ENCODE measurements at places on chromosomes 5 and 9. TPM values are rescaled to one million over a fixed set of nuclear protein-coding genes. Genes with fewer than 3 reads are reported as not detected.

Gene CA9
- not detected for total RNA-seq

Gene RUSC2
- total RNA-seq = 166 TPM

GRCh38 chr5:176700239-176700847 lies 53.1 kb downstream of the TSPAN17 start:
- H3K36me3 ChIP-seq = no peaks in the 10 kb centered on the region
- peaks cover 12% of the 10 kb centered on the region for H3K27me3 ChIP-seq
- H3K4me3 ChIP-seq = no peak overlapping the region
- H3K4me1 ChIP-seq = no peaks in the 10 kb centered on the region
- H3K27ac ChIP-seq = no peak overlapping the region
- DNase-seq = no peak

Gene SYK
- 0.53 TPM for total RNA-seq

Gene PCDHA1
- not detected for total RNA-seq

DNA sequence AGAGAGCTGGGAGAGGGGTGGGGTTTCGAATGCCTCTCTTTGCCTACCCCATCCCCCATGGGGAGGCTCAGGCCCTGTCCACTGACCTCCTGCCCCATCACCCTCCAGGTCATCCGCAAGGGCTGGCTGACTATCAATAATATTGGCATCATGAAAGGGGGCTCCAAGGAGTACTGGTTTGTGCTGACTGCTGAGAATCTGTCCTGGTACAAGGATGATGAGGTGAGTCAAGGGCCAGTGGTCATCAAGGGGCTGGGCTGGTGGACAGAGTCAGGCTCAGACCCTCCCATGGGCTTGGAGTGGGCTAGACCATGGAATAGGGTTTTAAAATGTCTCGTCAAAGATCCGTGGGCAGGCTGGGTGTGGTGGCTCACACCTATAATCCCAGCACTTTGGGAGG lies 33.7 kb downstream of the GOLGA2 start:
- DNase-seq = no peak
- H3K36me3 ChIP-seq = no peaks in the 10 kb centered on the region
- H3K27ac ChIP-seq = peak overlapping the region; percentile 59

- no peaks in the 10 kb centered on the region for H3K27me3 ChIP-seq
- no peak for DNase-seq
- no peaks in the 10 kb centered on the region for H3K4me1 ChIP-seq
Observed at GRCh38 chr5:92678640-92679039, 902.4 kb downstream of the NR2F1-AS1 start.

- no peaks in the 10 kb centered on the region for H3K27me3 ChIP-seq
- peak overlapping the region; percentile 56 for H3K27ac ChIP-seq
- peaks cover 9% of the 10 kb centered on the region for H3K4me1 ChIP-seq
Observed at GRCh38 chr5:137737349-137738131, 1.7 kb upstream of the KLHL3 start.

- no peak for DNase-seq
- no peak overlapping the region for H3K27ac ChIP-seq
- no peaks in the 10 kb centered on the region for H3K4me1 ChIP-seq
- no peaks in the 10 kb centered on the region for H3K27me3 ChIP-seq
- no peak overlapping the region for H3K4me3 ChIP-seq
Observed at GRCh38 chr9:2879803-2880202, 35.9 kb upstream of the PUM3 start.

DNA sequence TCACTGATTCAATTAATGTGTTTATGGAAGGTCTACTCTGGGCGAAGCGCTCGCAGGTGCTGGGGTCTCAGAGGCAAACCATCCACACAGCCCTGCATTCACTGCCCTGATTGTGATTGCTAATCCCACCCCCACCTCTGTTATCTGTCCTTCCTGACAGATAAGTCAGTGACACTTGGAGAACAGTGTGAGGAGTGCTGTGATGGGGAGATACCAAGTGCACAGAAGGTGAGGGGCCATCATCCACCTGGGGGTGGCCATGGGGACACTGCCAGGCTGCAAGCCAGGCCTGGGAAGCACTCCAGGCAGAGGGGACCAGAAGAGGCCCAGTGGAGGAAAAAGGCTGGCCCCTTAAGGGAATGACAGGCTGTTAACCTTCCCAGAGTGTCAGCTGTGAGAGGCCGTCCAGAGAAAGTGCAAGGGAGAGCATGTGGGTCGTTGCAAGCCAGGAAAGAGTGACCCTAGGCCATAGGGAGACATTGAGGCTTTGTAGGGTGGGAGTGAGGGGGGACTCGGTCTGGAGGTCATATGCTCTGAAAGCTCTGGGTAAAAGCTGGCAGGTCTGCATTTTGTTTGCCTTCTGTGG lies 18.0 kb downstream of the IL9 start:
- DNase-seq = no peak
- H3K4me1 ChIP-seq = peaks cover 9% of the 10 kb centered on the region
- peak overlapping the region; percentile 49 for H3K27ac ChIP-seq
- H3K36me3 ChIP-seq = no peaks in the 10 kb centered on the region
- no peak overlapping the region for H3K4me3 ChIP-seq
- no peaks in the 10 kb centered on the region for H3K27me3 ChIP-seq

- H3K27ac ChIP-seq = no peak overlapping the region
- H3K27me3 ChIP-seq = no peaks in the 10 kb centered on the region
- H3K4me3 ChIP-seq = no peak overlapping the region
- DNase-seq = no peak
Observed at GRCh38 chr5:124466011-124466410, 280.4 kb downstream of the ZNF608 start.

- DNase-seq = no peak
- H3K4me3 ChIP-seq = no peak overlapping the region
- no peak overlapping the region for H3K27ac ChIP-seq
- no peaks in the 10 kb centered on the region for H3K4me1 ChIP-seq
- no peaks in the 10 kb centered on the region for H3K27me3 ChIP-seq
Observed at GRCh38 chr9:13628526-13628925, 349.0 kb upstream of the MPDZ start.

Gene CAMK2A
- 61.2 TPM for total RNA-seq

GRCh38 chr9:24044576-24044975 lies 218.5 kb upstream of the ELAVL2 start:
- no peak for DNase-seq
- no peak overlapping the region for H3K4me3 ChIP-seq
- H3K27me3 ChIP-seq = no peaks in the 10 kb centered on the region
- H3K4me1 ChIP-seq = no peaks in the 10 kb centered on the region

DNA sequence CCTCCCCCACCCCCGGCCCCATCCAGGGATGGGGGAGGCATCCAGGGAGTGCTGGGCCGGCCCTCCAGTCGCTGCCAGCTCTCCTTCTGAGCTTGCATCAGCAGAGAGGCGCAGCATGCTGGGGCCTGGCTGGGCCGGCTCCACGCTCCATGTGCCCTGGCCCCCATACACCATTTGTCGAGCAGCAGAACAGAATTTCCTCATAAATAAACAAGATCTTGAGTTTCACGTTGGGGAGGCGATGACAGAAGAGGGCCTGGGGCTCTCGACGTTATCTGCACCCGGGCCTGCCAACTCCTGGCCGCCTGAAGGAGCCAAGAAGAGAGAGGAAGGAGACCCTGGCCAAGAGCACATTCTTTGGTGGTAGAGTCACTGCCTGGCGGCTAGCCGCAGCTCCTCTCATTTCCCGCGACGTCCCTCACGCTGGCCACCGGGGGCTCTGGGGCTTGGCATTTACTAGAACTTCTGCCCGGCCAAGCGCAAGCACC lies 177.0 kb downstream of the FGF18 start:
- H3K4me3 ChIP-seq = no peak overlapping the region
- no peak for DNase-seq
- H3K27me3 ChIP-seq = peaks cover 9% of the 10 kb centered on the region
- no peak overlapping the region for H3K27ac ChIP-seq
- H3K4me1 ChIP-seq = no peaks in the 10 kb centered on the region
- no peaks in the 10 kb centered on the region for H3K36me3 ChIP-seq

Measured in gastrocnemius medialis (tissue), 4 donors.